ENCODE measurements at places on chromosomes 3 and 15. TPM values are rescaled to one million over a fixed set of nuclear protein-coding genes. Genes with fewer than 3 reads are reported as not detected.

DNA sequence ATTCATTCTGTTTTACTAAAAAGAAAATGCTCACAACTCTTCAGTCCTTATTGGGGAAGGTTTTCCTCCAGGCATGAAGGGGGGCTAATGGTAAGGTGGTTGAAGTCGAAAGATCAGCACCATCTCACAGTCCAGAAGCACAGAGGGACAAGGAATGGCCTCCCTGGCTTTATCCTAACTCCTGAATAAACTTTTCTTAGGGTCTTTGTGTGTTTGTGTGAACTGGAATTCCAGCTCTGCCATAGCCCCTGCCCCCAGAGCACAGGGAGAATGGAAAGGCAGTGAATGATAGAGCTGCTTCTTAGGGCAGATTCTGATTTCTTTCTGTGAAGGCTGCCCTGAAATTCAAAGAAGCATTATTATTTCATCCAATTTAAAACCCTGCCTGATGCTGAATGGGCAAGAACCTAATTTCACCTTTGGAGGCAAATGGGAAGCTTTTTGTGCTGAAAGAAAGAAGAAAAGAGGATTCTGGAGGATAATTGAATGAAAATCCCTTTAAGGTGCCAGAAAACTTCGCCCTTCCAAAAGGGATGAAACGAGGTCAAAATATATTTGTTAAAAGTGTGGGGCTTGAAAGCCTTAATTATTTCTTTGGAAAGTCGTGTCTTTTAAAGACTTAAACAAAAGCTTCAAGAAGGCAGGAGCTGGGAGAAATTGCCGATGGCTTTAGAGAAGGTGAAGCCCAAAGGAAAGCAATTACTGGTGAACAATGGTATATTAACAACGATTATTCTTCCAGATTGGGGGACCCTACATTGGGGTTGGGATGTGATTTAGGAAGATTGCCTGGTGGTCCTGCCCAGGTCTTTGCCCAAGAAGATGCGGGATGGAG is 259.9 kb upstream of the RGMA start:
- DNase-seq = no peak

DNA sequence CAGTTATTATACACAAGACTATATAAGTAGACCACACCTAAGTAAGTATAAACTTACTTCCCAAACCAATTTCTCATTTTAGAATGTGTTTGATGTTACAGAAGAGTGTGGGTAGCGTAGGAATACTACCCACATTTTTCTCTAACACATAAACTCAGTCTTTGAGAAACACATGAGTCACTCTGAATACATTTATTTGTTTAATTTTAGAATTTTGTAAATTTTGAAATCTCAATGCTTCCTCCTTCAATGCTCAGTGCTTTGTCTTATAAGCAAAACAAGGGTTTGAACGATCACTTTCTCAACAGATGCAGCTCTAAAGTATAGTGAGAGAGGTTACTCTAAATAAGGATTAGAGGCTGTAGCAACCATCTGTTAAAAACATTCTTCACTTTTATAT is 700.8 kb downstream of the SI start:
- DNase-seq = no peak

DNA sequence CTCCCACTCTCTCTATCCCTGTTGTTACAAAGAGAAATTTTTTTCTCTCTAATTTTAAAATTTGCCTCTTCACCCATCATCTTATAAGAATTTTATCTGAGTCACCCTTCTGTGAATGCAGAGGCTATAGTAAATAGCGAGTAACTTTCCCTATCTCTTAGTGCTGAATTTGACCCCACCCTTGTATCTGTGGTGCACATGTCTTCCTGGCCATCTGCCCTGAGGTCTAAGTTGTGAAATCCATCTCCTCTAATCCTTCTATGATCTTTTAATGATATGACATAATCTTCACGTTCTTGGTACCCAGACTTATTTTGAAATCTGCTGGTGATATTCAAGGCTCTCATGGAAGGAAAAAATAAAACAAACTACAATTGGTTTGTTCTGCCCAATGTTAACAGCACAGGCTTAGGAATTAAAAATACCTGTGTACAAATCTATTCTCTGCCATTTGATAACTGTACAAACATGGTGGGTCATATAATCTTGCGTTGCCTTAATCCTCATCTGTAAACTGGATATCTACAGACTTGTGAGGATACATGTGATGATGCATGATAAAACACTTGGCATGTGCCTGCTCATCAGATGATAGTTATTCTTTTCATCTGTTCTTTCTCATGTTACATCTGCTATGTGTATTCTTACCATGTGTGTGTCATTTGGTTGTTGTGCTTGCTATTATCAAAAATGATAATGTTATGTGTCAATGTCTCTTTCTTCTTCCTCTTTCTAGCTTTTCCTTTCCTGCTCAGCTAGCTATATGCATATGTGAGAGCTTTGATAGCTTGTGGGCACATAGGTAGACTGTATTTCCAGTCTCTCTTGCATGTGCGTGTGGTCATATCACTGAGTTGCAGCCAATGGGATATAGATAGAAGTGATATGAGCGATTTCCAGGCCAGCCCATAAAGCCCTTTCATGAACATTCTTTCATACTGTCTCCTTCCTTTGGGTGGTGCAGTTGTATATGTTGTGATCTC is 13.7 kb upstream of the CCR3 start:
- peak; percentile 62 for DNase-seq

DNA sequence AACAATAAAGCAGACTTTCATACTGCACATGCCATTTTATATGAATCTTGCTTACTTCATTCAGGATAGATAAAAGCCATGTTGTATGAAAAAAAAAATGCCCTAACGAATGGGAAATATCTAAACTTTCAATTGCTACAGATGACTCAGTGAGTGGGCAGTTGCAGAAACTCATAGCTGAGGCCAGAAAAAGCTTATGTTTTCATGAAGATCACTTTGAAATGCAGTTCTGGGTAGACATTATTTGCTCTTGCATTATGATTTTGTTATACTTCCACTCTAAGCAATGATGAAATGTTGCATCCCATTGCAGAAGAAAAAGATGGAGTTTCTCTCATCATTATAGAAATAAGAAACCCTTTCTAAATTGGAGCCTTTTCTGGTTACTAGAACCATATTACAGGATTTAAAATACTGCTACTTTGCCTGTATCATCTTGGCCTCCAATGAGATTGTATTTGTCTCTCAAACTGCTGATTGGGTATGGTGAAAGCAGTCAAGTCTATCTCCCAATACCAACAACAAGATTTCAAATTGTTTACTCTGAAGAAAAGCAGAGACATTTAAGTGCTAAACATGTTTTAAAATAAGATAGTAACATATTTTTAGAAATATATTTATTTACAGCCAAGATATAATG is 17.0 kb downstream of the PEAK1 start:
- peak; percentile 11 for DNase-seq

DNA sequence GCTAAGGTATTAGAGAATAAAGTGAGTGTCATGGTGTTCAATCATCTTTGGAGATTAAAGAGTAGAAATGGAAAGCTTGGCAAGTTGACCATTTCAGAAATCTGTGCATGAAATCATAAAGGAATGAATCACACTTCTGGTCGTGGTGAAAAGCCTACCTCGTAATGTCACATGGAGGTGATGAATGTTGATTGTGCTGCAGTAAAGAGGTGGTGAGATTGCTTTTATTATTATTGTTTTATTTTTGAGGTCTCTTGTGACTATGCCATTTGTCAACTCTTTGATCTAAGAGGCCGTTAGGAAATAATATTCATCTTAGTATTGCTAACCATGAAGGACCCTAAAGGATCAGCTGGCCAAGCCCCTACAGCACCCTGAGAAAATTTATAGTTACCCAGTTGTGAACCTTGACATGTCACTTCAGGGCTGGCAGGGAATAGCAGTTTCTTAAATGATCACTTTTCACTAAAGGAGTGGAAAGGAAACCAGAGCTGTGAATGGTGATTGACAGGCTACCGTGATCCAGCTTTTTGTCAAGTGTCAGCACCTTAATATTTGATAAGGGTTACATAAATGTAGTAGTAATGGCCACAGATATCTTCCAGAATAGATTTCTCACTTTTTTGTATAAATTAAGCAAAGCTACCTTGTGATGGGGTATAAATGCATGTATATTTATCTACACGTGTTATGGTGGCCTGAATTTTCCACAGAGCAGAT is 203.9 kb downstream of the PTPRG start:
- no peak for DNase-seq

The TFDP2 gene
- total RNA-seq = 70.2 TPM

The GRK7 gene
- total RNA-seq = 0.05 TPM

The COL8A1 gene
- total RNA-seq = 34.9 TPM

The MINAR1 gene
- 1.3 TPM for total RNA-seq

The DBR1 gene
- total RNA-seq = 11.3 TPM

Data from myocyte (in vitro differentiated cells).